ENCODE measurements at places on chromosomes 2 and 18. TPM values are rescaled to one million over a fixed set of nuclear protein-coding genes. Genes with fewer than 3 reads are reported as not detected.

The MAPRE3 gene
- 148 TPM for total RNA-seq

The EPG5 gene
- 19.9 TPM for total RNA-seq

The NGEF gene
- 0.51 TPM for total RNA-seq

The CTAGE1 gene
- not detected for total RNA-seq

The CRACDL gene
- total RNA-seq = 2.8 TPM

The CACNB4 gene
- 1.1 TPM for total RNA-seq

The ACADL gene
- 9.1 TPM for total RNA-seq

The PJVK gene
- total RNA-seq = 1.2 TPM

The ITGB6 gene
- total RNA-seq = 7.5 TPM

The FECH gene
- total RNA-seq = 42.2 TPM

The RAB1A gene
- total RNA-seq = 89.3 TPM

The COLEC11 gene
- 0.40 TPM for total RNA-seq

The GALNT3 gene
- total RNA-seq = not detected

The MFSD2B gene
- total RNA-seq = 0.27 TPM

The HEATR5B gene
- total RNA-seq = 5.4 TPM

Data from psoas muscle (tissue), 8 donors.